ENCODE measurements at places on chromosomes 11 and 22.

GRCh38 chr22:30054067-30054763, 26.0 kb upstream of the HORMAD2 start:
- no peak for DNase-seq

GRCh38 chr11:97815667-97816066, 1205.1 kb upstream of the CNTN5 start:
- DNase-seq, result no peak

DNA sequence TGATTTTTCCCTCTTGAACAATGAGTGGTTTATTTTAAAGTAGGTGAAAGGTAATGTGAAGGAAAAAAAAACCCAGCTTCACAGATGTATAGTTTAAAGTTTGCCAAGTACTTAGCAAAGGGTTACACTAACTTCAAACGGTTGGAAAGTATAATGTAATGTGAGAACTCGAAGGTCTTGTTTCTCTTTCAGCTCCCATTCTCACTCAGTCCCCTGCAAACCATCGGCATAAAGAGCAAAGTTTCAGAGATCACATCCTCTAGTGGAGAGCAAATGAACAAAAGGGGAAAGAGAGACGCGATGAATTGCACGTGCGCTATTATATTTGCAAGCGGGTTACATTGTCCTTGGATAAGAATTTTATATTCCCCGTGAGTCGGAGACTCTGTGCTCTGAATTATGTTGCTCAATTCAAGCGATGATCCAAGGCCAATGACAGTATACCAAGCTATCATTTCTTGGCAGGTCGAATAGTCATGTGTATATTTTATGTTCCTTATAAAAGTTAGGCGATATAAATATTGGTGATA, 37.6 kb upstream of the BIRC3 start:
- no peak for DNase-seq

DNA sequence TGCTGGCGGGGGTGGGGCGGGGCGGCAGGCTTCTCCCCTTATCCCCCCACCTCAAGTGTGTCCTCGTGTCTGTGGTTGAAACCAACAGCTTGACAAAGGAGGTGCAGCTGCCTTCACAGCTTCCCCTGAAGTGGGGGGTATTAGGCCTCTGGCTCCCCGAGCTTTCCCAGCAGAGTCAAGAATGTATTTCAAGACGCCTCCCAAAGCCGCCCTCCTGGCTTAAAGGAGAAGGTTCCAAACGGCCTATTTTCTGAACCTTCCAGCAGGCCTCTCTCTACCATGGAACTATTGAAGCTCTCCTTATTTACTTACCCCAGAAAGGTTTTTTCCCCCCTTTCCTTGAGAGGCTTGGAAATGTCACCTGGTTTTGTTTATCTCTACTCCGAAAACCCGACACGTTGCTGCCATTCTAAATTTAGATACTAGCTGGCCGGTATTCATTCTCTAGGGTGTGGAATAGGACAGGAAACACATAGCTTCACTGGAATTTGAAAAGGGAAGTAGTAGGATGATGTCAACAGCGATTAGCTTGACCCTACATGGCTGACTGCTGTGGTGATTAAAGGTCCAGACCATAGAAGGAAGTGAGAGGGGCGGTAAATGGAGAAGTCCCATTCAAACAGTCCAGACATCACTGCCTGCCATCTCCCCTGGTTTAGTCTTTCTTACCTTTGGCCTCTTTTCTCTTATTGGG, 671 bp upstream of the PICALM start:
- peak; percentile 86 for DNase-seq

DNA sequence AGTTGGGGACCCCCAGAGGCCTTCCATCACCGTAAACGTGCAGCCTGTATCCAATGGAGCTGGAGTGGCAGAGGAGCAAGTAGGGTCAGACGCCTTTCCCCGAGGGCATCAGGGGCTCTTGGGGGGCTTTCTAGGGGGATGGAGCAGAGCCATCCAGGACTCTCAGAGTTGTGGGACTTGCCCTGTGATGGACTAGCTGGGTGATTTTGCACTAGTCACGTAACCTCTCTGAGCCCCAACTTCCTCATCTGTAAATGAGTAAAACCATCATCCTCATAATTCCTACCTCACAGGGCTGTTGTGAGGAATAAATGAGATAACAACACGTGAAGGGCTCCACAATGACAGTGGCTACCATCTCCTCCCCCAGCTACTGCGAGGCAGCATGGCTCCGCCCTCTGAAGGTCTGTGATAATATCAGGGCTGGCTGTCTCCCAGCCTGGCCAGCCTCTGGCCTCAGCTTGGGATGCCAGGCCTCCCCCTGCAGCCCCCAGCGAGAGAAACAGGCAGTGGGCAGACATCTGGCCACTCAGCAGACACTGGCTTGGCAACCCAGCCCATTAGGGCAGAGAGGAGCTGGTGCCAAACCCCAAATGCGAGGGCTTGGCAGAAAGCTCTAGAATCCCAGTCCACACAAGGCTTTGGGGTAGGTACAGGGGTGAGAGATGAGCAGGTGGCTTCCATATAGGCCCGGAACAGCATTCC, 6.7 kb downstream of the USP2 start:
- DNase-seq, result peak; percentile 45

DNA sequence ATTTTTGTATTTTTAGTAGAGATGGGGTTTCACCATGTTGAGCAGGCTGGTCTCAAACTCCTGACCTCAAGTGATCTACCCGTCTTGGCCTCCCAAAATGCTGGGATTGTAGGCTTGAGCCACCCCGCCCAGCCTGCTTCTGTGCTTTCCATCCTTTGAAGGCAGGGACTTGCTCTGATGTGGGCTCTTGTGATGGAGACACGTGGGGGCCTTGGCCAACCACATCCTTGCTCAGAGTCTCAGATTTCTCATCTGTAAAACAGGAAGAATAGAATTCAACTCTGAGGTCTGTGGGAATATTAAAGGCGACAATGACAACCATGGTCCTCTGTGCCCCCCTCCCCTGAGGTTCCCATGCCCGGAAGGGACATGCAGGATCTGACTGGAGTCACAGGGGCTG, 3.8 kb upstream of the GGA1 start:
- DNase-seq, result no peak

- peak; percentile 4 for DNase-seq
Observed at GRCh38 chr11:102010776-102011494, 36.3 kb upstream of the CFAP300 start.

Measured in hematopoietic multipotent progenitor cell treated with erythropoietin and hydrocortisone succinate and interleukin-3 and kit ligand, for 4 days (in vitro differentiated cells).